ENCODE measurements at places on chromosomes 6 and 20.

DNA sequence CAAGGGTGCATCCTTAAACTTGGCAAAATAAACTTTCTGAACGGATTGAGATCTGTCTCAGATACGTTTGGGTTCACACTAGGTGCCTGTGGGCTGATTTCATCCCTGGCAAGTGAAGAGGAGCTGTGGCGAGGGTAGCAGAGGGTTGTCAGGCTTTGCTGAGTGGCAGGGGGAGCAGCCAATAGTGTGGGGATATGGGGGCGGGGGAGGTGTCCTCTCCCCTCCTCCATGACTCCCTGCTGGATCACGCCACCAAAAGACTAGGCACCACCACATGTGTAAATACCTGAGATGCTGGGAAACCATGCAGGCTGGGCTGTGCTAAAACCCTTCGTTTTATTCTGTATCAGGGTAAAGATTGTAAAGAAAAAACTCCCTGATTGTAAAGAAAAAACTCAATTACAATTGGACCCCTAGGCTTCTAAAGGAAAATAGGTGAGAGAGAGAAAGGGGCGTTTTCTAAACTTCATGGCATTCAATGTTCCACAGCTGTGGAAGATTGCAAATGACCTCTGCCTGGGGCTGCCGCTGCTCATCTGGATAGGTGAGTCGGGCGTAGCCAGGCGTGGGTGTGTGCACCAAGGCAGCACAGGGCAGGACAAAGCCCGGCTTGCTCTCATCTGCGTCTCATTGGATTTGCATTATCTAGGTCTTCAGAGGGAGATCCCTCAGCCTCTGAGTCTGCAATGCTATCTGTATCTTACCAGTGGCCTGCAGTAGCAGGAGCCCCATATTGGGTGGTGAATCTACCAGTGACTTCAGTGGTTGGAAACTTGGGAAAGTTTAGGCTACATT lies 26.9 kb upstream of the ADTRP start:
- no peak for DNase-seq

- no peak for DNase-seq
These were observed 11.2 kb downstream of the CD83 start for GRCh38 chr6:14128746-14129145.

DNA sequence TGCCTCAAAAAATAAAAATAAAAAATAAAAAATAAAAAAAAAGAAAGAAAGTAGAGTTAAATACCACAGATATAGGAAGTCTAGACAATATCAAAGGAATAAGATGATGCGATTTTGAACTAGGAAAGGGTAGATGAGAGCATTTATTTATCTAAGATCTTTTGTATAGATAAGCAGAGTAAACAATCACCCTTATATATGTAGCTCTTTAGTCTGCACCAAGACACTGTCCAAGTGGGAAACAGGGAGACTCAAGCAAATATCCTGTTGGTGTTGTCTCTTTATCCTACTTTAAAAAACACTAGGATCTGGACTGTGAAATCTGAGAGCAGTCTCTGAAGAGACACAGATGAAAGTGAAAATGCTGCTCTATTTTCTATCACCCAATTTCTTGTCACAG lies 587.0 kb upstream of the FLRT3 start:
- DNase-seq: no peak

GRCh38 chr20:62395311-62396242 lies 8.7 kb downstream of the RPS21 start:
- DNase-seq: no peak

DNA sequence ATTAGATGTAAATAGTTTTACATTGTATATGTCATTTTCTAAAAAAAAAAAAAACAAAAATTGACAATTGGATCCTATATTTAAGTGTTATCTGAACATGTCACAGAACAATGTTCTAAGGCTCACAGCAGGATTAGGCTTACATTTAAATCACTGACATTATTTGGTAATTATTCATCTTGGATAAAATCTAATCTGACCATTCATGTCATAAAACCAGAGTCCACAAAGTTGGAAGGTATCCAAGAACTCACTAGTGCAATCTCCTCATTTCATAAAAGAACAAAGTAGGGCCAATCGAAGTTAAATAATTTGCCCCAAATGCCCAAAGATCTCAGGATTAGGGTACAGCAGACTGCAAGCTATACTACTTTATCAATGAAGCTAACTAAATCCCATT lies 73.0 kb downstream of the PDSS2 start:
- DNase-seq: no peak

DNA sequence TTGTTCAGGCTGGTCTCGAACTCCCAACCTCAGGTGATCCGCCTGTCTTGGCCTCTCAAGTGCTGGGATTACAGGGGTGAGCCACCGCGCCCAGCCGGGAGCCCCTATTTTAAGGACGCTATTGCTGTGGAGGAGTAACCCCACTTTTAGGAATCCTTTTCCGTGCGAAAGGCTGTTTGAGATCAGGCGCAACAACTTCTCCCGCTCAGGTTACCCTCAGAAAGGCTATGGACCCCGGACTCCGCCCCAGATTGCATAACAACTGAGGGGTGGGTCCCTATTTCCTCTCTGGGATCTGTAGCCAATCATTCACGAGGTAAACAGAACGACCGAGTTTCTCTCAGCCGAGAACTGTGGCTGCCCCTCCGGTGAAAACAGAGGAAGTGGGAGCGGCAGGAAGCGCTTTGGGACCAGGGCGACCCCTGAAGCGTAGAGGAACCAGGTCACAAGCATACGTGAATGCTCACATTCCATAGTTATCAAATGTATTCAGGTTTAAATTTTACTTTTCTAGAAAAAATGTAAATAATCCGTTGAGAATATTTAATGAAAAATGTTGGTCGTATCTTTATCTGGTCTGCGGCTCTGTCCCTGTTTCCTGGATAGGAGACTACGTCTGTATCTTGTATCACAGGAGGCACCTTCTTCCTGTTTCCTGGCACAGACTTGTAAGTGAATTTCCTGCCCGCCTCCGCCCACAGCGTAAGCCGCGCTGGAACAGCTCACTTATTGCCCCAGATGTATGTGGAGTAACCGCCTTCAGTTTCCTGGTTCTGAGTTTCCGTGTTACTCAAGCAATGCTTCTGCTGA lies 26.8 kb downstream of the HLA-E start:
- no peak for DNase-seq

GRCh38 chr6:35248300-35248699 lies 11.2 kb upstream of the ZNF76 start:
- DNase-seq: no peak

DNA sequence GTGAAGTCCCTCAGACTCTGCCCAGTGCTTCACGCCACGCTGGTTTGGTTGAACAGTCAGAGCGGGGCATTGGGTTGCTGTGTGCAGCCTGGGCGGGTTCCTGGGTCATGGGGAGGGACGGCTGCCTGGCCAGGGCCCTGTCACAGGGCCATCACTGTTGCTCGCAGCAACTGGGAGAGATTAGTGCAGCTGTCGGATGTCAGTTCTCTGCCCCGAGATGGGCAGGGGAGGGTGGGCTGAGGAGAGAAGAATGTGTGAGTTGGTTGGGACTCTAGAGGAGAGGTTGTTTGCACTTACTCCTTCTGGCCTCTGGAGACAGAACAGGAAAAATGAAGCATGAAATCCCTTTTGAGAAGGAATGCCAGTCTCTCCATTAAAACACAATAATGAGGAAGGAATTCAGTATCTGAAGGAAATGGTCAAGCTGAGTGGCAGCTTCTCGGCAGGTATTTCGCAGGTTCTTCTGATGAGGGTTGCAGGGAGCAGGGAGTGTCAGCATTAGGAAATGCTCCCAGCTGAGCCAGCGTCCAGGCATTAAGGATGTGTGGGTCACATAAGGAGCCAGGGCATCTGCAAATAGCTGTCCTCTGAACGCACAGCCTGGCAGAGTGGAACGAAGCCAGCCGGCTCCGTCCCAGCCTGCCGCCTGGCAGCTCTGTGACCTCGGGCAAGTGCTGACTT lies 95.9 kb downstream of the SSR1 start:
- no peak for DNase-seq

DNA sequence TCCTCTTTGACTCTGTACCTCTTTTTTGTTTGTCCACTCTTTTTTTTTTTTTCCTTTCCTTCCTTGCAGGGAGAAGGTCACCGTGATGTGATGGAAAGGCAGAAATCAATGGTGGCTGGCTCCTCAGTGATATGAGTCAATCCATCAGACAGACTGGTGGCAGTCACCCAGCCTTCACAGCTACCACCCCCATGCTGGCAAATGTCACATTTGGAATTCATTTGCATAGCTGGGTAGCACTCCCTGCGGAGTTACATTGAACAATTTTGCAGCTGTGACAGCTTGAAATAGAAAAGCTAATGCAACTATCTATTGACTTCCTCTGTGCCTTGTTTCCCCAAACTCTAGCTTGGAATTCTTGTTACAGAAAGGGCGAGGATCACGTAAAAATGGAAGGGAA lies 668.4 kb downstream of the C6orf118 start:
- DNase-seq: no peak

- DNase-seq: no peak
These were observed 417 bp downstream of the VAPB start for GRCh38 chr20:58389324-58389967.

GRCh38 chr6:79954849-79955248 lies 7.5 kb upstream of the ELOVL4 start:
- DNase-seq: no peak

DNA sequence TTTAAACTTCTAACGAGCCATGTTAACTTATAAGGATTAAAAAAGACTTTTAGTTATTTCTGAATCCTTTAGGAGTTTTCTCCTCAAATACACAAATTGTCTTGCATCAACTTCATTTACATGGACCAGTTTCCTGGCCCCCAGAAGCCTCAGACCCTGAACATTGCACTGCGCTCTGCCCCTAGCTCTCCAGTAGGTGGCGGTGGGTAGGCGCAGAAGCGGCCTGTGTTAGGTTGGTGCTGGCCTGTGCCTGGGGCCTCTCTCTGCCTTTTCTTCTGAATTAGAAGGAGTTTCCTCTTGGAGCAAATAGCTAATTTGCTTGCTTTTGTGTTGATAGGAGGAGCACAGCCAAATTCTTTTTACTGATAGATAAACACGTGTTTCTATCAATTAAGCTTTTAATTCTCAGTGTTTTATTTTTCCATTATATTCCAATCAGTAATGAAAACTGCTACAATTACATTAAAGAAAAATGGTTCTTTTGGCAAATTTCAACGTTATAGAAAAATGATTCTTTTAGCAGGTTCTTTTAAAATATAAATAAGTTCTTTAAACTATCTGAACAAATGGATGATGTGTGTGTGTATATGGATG lies 44.4 kb downstream of the DTD1 start:
- DNase-seq: peak; percentile 9

GRCh38 chr6:145544041-145544440 lies 191.3 kb downstream of the EPM2A start:
- no peak for DNase-seq

DNA sequence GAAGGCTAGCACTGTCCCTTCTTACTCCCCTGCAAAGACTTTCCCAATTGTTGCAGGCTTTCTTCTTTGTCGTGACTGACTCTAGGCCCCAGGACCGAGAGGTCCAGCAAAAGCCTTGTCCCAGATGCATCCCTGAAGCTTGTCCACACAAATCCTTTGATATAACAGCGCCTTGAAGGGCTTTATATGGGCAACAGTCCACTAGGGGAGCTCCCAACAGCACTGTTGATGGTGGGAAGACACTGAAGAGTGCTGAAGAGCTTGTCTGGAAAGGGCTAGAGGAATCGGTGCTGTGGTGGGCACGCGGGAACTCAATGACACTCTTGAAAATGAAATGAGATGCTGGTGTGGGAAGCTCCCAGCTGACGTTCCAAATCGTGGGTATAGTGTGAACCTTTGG lies 316.1 kb upstream of the CDH4 start:
- DNase-seq: no peak

GRCh38 chr6:108157981-108158525 lies 7.8 kb upstream of the NR2E1 start:
- DNase-seq: no peak

DNA sequence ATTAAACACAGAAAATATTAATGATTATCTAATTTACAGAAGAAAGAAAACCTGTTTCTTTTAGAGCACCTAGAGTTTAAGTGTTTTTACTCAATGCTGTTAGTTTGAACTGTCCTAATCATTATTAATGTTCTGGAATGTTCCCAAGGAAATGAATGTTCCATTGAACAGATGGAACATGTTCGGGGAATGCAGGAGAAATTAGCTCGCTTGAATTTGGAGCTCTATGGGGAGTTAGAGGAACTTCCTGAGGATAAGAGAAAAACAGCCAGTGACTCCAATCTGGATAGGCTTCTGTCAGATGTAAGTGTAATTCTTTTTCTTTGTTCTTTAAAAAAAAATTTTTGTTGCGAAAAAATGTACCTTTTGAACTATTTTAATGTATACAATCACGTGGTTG lies 10.8 kb upstream of the ECT2L start:
- DNase-seq: no peak

GRCh38 chr6:31819871-31820299 lies 4.5 kb downstream of the HSPA1A start:
- no peak for DNase-seq

DNA sequence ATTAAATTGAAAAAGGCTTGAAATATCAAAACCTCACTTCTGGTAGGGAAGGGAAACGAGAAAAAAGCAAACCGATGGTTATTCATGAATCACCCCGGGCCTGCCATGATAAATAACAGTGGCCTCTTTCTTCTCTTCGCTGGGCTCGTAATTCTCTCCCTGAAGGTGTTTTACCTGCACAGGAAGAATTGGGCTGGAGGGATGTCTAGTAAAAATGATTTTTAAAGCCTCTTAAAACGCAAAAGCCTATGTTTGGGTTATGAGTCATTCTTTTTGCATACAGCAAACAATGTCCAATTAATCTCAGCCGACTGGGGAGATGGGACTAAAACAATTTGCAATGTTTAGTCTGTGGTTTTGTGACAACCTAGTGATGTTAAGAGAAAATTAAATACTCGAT lies 16.8 kb downstream of the LINC00237 start:
- DNase-seq: peak; percentile 20

- no peak for DNase-seq
These were observed 246.0 kb upstream of the SPTLC3 start for GRCh38 chr20:12762725-12763124.

GRCh38 chr6:148287623-148288333 lies 54.9 kb upstream of the SASH1 start:
- DNase-seq: no peak

GRCh38 chr6:5471044-5471443 lies 209.7 kb downstream of the FARS2 start:
- peak; percentile 55 for DNase-seq

DNA sequence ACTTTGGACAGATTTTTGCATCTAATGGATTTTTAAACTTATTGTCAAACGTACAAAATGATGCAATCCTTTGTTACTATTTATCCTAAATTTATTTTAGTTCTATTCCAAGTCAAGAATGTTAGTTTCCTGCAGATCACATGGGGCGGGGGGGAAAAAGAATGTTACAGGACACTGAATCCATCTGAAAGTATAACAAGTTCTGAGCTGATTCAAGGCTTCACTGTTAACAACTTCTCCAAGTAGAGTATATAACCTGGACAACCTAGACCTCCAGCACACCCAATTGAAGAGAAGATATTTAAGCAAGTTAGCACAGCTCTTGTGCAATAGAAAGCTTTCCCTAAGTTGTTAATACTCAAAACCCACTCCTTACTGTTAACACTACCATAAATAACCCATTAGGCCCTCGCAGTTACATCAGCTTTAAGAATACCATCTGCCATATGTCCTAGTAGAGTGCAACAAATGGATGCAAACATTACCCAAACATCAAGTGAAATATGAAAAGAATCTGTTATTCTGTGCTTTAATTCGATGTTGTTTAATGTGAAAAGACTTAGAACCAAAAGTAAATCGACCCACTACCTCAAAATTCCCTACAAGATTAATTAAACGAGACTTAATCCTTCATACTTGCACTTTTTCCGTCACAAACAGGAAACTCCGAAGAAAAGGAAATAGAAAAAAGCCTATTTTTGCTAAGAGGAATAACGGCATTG lies 1.3 kb downstream of the SEC63 start:
- DNase-seq: no peak

Measured in NCI-H1417 treated with DMSO at 0.1 percent for 48 hours (cell line).